ENCODE measurements at places on chromosomes 3 and 15. TPM values are rescaled to one million over a fixed set of nuclear protein-coding genes. Genes with fewer than 3 reads are reported as not detected.

- H3K36me3 ChIP-seq: no peaks in the 10 kb centered on the region
- H3K4me3 ChIP-seq: no peak overlapping the region
- no peaks in the 10 kb centered on the region for H3K4me1 ChIP-seq
These were observed 253.8 kb upstream of the COL8A1 start for GRCh38 chr3:99384596-99384995.

DNA sequence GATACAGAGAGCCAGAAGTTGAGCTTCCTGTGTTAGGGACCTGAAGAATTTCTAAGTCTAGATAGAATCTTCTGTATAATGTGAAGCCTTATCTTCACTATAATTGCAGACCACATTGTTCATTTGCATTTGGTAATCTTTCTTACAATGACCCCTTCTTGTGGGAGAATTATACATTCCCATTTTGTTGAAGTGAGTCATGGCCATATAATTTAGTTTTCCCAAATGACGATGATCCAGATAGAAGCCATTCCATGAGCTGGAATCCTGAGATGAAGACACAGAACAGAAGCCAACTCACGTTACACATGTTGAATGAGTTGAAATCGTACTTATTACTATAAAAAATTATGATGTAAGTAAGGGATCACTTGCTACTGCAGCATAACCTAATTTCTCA is 187.8 kb downstream of the TUSC7 start:
- no peak for DNase-seq
- H3K4me3 ChIP-seq: no peak overlapping the region
- no peak overlapping the region for H3K27ac ChIP-seq
- H3K36me3 ChIP-seq: no peaks in the 10 kb centered on the region
- H3K4me1 ChIP-seq: no peaks in the 10 kb centered on the region
- H3K27me3 ChIP-seq: no peaks in the 10 kb centered on the region

- no peak overlapping the region for H3K4me3 ChIP-seq
- peak overlapping the region; percentile 44 for H3K27ac ChIP-seq
- peak; percentile 15 for DNase-seq
- H3K36me3 ChIP-seq: peaks cover 30% of the 10 kb centered on the region
These were observed 136.0 kb downstream of the ATP10A start for GRCh38 chr15:25727116-25727515.

GRCh38 chr15:69132977-69133861 is 27.2 kb upstream of the GLCE start:
- H3K4me1 ChIP-seq: no peaks in the 10 kb centered on the region
- H3K27me3 ChIP-seq: peaks cover 4% of the 10 kb centered on the region
- H3K4me3 ChIP-seq: no peak overlapping the region
- no peak for DNase-seq
- H3K36me3 ChIP-seq: no peaks in the 10 kb centered on the region

GRCh38 chr3:196642434-196642833 is 2.9 kb downstream of the NRROS start:
- H3K4me3 ChIP-seq: peak overlapping the region; percentile 87
- DNase-seq: no peak
- peaks cover 58% of the 10 kb centered on the region for H3K36me3 ChIP-seq
- peaks cover 86% of the 10 kb centered on the region for H3K4me1 ChIP-seq

GRCh38 chr15:61807281-61807929 is 252.8 kb downstream of the VPS13C start:
- H3K4me1 ChIP-seq: no peaks in the 10 kb centered on the region
- no peak overlapping the region for H3K27ac ChIP-seq
- DNase-seq: no peak
- H3K36me3 ChIP-seq: no peaks in the 10 kb centered on the region

Gene TERC
- 6.9 TPM for total RNA-seq

Gene POLQ
- 35.6 TPM for total RNA-seq

Gene SMAD6
- total RNA-seq: 0.97 TPM

Gene AHSG
- total RNA-seq: not detected

Gene SPSB4
- total RNA-seq: not detected

GRCh38 chr15:96230526-96231181 is 99.8 kb upstream of the NR2F2 start:
- no peaks in the 10 kb centered on the region for H3K36me3 ChIP-seq
- no peak overlapping the region for H3K4me3 ChIP-seq
- no peak overlapping the region for H3K27ac ChIP-seq
- no peak for DNase-seq
- no peaks in the 10 kb centered on the region for H3K4me1 ChIP-seq
- no peaks in the 10 kb centered on the region for H3K27me3 ChIP-seq

DNA sequence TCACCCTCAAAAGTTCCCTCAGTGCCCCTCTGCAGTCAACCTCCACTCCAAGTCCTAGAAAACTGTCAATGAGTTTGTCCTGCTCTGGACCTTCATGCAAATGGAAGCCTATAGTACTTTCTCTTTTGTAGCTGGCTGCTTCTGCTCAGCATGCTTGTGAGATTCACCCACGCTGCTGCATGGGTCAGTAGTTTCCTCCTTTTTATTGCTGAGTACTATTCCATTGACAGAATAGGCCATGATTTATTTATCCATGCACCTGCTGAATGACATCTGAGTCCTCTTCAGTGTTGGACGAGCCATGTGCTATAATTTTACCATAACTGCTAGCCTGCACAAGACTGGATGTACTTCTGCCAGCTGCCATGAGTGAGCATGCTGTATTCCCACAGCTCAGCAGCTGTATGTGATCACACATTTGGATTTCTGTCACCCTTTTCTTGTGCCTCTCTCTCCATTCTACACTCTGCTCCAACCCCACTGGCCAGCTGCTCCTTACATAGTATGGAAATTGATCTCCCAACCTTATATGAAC is 26.3 kb downstream of the CDCP1 start:
- peaks cover 68% of the 10 kb centered on the region for H3K4me1 ChIP-seq
- peaks cover 39% of the 10 kb centered on the region for H3K36me3 ChIP-seq
- no peak for DNase-seq
- H3K4me3 ChIP-seq: no peak overlapping the region
- peaks cover 18% of the 10 kb centered on the region for H3K27me3 ChIP-seq
- H3K27ac ChIP-seq: peak overlapping the region; percentile 37

DNA sequence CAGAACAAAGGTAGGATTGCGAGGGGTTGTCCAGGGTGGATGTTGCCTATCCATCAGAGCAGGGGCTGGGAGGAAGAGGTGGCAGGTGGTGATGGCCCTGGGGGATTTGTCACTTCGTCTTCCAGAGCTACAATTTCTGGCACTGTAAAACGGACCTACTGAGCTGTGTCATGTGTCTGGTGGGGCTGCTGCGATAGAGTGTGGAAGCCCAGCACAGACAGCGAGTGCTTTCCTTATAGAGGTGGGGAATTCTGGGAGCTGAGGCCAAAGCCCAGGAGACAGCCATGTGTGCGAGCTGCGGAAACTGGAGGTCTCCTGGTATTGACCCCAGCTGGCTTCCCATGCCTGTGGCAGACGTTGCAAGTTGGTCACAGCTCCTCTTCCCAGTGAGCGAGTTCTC is 61.2 kb upstream of the SEC22A start:
- H3K27ac ChIP-seq: no peak overlapping the region
- no peak for DNase-seq
- H3K4me3 ChIP-seq: no peak overlapping the region
- H3K36me3 ChIP-seq: peaks cover 4% of the 10 kb centered on the region
- no peaks in the 10 kb centered on the region for H3K4me1 ChIP-seq
- no peaks in the 10 kb centered on the region for H3K27me3 ChIP-seq

GRCh38 chr3:1251282-1252060 is 158.6 kb downstream of the CNTN6 start:
- no peak overlapping the region for H3K27ac ChIP-seq
- no peaks in the 10 kb centered on the region for H3K27me3 ChIP-seq
- DNase-seq: no peak
- H3K4me1 ChIP-seq: no peaks in the 10 kb centered on the region

DNA sequence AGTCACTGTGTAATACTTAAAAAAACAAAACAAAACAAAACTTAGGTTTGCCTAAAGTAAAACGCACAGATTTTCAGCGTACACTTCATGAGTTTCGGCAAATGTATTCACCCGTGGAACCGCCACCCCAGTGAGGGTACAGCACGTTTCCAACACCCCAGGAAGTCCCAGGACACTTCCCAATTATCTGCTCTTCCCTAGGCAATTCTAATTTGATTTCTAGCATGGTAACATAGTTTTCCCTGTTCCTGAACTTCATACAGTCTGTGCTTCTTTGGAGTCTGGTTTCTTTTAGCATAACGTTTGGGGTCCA is 497 bp upstream of the CLASP2 start:
- no peaks in the 10 kb centered on the region for H3K36me3 ChIP-seq
- peak overlapping the region; percentile 91 for H3K27ac ChIP-seq
- peaks cover 15% of the 10 kb centered on the region for H3K4me1 ChIP-seq
- peak overlapping the region; percentile 91 for H3K4me3 ChIP-seq
- H3K27me3 ChIP-seq: peaks cover 2% of the 10 kb centered on the region
- DNase-seq: peak; percentile 28

Gene GALNT15
- total RNA-seq: not detected

DNA sequence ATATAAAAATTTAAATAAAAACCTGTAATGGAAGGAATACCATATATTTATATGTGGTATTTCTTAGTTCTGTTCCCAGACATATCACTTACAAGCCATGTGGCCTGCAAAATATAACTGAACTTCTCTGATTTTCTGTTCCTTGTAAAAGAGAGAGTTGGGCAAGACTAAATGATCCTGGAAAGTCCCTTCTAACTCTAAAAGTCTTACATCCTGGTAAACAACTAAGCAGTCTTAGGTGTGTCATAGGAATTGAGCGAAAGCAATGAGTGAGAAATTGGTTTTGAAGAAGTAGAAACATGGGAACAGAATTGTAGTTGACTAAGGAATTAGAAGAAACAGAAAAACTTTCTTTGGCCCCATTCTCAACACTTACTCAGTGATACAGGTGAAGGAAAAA is 25.3 kb upstream of the IL20RB start:
- H3K36me3 ChIP-seq: peaks cover 63% of the 10 kb centered on the region
- no peak overlapping the region for H3K4me3 ChIP-seq
- H3K27ac ChIP-seq: no peak overlapping the region
- H3K27me3 ChIP-seq: no peaks in the 10 kb centered on the region

Gene NLGN1
- not detected for total RNA-seq

GRCh38 chr3:183229178-183229577 is 23.9 kb upstream of the B3GNT5 start:
- H3K4me1 ChIP-seq: peaks cover 13% of the 10 kb centered on the region
- no peak overlapping the region for H3K4me3 ChIP-seq
- H3K36me3 ChIP-seq: no peaks in the 10 kb centered on the region
- no peaks in the 10 kb centered on the region for H3K27me3 ChIP-seq
- H3K27ac ChIP-seq: no peak overlapping the region

DNA sequence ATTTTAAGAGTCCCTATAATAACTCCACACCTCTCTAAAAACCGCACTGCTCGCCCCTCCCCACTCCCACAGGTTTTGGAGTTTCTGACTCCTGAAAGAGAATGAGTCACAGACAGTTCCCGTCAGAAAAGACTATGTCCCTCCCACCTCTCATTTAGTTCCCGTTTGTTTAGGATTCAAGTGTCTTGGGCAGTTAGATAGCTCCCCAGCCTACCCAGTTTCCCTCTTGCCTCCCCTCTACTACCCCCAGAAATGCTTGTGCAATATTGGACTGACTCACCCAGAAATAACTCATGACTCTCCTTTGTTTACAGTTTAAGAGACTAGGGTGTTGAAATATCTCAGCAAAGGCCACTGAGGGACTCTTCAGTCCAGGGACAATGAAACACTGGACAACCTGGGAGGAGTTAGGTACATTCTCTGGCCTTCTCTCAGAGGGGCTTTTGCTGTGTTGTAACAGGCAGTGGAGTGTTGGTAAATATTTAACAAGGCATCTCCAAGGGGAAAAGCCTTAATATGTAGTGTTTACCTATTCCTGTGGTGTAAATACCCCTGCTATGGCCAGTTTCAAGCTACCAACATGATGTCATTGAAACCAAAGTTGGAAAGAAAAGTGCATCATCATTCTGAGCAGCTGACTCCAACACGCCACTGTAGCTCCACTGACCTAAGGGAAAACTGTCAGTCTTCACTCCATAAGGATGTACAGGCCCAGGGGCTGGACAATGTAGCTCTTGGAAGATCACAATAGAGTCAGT is 96.1 kb upstream of the CHD2 start:
- H3K27me3 ChIP-seq: no peaks in the 10 kb centered on the region
- H3K4me3 ChIP-seq: no peak overlapping the region
- peaks cover 20% of the 10 kb centered on the region for H3K4me1 ChIP-seq
- H3K27ac ChIP-seq: peak overlapping the region; percentile 5
- H3K36me3 ChIP-seq: peaks cover 10% of the 10 kb centered on the region

GRCh38 chr3:137032465-137033120 is 74.8 kb downstream of the IL20RB start:
- no peak overlapping the region for H3K27ac ChIP-seq
- DNase-seq: peak; percentile 86
- H3K4me1 ChIP-seq: peaks cover 10% of the 10 kb centered on the region
- no peaks in the 10 kb centered on the region for H3K36me3 ChIP-seq
- H3K4me3 ChIP-seq: peak overlapping the region; percentile 60
- peaks cover 28% of the 10 kb centered on the region for H3K27me3 ChIP-seq

- H3K36me3 ChIP-seq: no peaks in the 10 kb centered on the region
- H3K27ac ChIP-seq: no peak overlapping the region
- H3K4me3 ChIP-seq: no peak overlapping the region
- DNase-seq: no peak
- H3K27me3 ChIP-seq: peaks cover 6% of the 10 kb centered on the region
These were observed 50.1 kb downstream of the TLNRD1 start for GRCh38 chr15:81050805-81051204.
